Mesenteric fat pad (tissue), 1 donor: ENCODE measurements at places on chromosomes 11 and 22. TPM values are rescaled to one million over a fixed set of nuclear protein-coding genes. Genes with fewer than 3 reads are reported as not detected.

The HIPK3 gene
- 219 TPM for total RNA-seq

The KRTAP5-10 gene
- not detected for total RNA-seq

The CRYBA4 gene
- not detected for total RNA-seq

The VPREB3 gene
- total RNA-seq, result not detected

The MRPL40 gene
- 25.8 TPM for total RNA-seq
